Neural progenitor cell (in vitro differentiated cells): ENCODE measurements at places on chromosomes 7 and 10.

- DNase-seq: peak; percentile 78
Measured at GRCh38 chr10:14173706-14174594, 156.8 kb downstream of the FRMD4A start.

- DNase-seq: no peak
Measured at GRCh38 chr7:116570306-116570705, 45.5 kb downstream of the CAV1 start.

DNA sequence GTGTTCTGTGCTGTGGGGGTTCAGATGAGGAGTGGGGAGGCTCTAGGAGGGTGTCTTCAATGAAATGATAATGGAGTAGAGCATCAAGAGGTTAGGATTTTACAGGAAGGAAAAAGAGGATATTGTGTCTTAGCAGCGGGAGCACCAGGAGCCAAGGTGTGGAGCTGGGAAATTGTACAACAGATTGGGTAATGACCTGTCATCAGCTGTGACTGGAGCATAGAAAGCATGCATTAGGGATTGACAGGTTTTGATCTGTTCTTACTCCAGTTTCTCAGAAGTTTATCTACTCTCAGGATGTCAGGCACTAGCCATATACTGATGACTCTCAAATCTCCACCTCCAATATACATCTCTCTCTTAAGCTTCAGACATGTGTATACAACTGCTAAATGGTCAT lies 196.9 kb downstream of the ARHGAP12 start:
- no peak for DNase-seq

DNA sequence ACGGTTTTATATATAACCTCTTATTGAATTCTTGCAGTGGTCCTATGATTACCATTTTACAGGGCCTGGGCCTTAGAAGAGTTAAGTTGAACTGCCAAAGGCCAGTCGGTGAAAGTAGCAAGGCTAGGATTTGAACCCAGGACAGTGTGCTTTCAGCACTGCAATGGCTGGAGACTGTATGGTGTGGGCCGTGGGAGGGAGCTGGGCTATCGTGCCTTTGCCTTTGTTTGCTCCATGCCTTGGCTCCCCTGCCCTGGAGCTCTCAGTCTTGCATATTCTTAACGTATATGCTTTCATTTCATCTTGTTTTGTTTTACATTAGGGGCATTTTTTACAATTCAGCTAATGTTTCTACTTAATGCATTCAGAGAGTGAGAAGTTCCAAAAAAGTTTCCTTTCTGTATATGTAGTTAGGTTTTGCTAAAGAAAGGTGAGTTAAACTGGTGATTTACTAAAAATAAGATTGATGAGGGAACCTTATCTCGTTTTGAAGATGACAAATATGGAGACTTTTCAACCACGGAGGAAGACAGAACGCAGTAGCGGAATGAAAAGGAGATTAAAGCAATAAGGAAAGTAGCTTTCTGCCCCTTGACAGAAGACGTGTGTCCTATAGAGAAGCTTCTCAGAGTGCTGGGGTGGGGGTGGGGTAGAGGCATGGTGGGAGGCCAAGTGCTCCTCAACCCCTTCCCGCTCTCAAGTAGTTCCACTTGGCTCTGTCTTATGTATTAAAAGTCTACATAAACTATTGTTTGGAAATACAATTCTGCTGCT lies 82.5 kb downstream of the RTKN2 start:
- DNase-seq: no peak

GRCh38 chr7:77404641-77405040 lies 11.5 kb downstream of the GSAP start:
- no peak for DNase-seq

GRCh38 chr7:69341288-69341687 lies 257.0 kb upstream of the AUTS2 start:
- DNase-seq: no peak

GRCh38 chr7:132897093-132897687 lies 184.7 kb downstream of the CHCHD3 start:
- DNase-seq: no peak

DNA sequence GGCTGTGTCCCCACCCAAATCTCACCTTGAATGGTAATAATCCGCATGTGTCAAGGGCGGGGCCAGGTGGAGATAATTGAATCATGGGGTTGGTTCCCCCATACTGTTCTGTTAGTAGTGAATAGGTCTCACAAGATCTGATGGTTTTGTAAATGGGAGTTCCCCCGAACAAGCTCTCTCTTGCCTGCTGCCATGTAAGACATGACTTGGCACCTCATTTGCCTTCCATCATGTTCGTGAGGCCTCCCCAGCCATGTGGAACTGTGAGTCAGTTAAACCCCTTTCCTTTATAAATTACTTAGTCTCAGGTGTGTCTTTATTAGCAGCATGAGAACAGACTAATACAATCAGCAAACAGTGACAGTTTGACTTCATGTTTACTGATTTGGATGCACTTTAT lies 14.6 kb upstream of the R3HCC1L start:
- no peak for DNase-seq

GRCh38 chr10:17174626-17175025 lies 26.8 kb downstream of the TRDMT1 start:
- DNase-seq: no peak

GRCh38 chr10:78420946-78421735 lies 387.5 kb downstream of the RPS24 start:
- no peak for DNase-seq

- DNase-seq: no peak
Measured at GRCh38 chr10:121910673-121911420, 17.0 kb downstream of the ATE1 start.

DNA sequence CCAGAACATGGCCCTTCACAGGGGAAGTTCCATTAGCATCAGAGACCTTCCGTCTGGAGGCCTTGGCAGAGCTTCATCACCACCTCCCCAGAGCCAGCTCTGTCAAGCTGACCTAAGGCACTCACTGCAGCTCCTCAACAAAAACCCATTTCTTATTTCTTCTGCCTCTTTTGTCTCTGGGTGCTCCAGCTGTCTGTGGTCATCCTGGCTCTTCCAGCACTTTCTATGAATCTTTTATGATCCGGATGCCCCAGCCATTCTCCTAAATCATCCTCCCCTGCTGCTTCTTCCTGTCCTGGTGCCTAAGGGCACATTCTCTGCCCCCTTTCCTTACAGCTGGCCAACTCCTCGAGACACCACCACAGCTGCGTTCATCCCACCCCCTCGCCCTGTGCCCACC lies 171.7 kb upstream of the INSYN2A start:
- no peak for DNase-seq

DNA sequence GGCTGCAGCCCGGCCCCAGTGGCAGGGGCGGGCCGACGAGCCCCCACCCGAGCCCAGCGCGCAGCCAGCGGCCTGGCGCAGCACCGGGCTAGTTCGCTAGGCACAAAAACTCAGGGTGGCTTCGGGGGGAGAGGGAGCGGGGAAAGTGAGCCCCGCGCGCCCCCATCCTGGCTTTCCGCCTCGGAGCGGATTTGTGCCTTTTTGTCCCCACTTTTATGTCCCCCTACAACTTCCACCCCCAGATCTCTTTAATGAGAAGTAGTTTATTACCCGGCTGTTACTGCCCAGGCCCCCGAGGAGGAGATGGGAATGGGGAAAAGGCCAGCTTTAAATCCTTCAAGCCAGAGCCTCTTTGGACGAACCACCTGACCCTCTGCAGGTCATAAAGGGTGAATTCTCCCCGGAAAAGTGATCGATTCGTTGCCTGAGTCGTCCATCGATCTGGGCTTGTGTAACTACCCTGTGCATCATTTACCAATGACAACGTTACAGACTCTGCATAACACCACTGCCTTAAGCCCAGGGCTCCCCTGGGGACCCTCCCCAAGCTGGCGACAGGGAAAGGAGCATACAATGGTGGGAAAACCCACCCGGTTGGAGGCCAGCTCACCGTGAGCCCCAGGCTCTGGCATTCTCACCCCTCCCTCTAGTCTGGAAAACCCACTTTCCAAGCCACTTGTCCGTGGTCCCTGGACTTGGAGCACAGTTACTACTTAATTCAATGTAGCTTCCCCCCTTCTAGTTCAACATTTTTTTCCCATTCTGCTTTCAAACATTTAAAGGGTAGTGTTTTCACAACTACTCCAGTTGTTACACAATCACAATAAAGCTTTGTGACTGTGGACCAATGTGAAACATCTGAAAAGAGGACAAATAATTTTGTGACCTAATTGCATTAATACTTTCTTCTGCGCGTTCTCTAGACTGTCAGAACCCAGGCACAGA lies 748 bp upstream of the SH3PXD2A start:
- DNase-seq: peak; percentile 49

DNA sequence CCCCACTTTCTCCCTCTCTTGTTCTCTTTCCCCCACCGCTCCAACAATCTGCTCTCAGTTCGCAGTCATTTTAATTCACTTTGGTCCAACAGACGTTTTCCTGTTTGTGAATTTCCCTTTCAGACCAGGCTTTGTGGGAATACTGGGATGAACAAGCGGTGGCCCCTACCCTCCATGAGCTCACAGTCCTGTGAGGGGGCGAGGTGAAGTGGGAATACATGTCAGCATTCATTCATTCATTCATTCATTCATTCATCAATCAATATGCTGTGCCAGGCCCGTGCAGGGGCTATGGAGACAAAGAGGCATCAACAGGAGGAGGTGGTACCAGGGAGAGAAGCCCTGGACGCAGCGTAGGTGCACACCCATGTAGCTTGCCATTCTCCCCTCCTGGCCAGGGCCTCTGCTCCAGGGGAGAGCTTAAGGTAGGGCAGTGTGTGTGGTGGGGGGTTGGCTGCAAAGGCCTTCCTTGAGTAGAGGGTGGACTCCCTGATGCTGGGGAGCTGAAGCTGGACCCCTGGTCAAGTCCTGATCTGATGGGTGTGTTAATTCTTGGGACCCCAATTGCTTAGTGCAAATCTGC lies 16.1 kb downstream of the PRF1 start:
- DNase-seq: no peak

DNA sequence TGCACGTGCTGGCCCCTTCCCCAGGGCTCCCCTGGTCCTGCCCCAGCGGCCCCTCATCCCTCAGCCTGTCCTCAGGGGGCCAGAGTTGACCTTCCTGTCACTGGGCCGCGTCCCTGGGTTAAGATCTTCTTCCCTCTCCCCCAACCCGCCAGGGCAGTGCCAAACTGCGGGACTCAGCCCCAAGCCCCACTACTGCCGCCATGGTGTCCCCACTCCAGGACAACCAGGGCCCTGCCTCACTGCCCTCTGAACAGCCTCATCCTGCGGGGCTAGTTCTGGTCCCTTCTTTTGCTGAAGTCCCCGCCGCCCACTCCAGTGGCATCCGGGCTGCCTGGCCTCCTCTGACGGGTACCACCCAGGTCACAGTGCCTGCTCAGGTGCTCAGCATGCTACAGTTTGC lies 37.5 kb downstream of the UNCX start:
- DNase-seq: no peak

DNA sequence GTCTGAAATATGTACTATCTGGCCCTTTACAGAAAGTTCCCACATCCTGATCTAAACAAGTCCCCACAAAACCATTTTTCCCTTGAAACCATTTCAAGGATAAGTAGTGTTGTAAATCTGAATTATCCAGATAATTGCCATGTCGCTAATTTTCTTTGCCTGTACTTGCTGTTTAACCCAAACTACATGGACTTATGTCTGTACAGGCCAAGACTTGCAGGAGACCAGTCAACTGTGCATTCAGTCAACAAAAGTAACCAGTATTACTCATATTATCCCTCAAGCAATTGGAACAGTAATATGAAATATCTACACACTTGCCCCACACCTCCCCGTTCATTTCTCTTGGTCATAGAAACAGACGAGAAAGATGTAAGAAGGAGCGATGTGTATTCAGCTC lies 347.8 kb upstream of the NFE2L3 start:
- no peak for DNase-seq

DNA sequence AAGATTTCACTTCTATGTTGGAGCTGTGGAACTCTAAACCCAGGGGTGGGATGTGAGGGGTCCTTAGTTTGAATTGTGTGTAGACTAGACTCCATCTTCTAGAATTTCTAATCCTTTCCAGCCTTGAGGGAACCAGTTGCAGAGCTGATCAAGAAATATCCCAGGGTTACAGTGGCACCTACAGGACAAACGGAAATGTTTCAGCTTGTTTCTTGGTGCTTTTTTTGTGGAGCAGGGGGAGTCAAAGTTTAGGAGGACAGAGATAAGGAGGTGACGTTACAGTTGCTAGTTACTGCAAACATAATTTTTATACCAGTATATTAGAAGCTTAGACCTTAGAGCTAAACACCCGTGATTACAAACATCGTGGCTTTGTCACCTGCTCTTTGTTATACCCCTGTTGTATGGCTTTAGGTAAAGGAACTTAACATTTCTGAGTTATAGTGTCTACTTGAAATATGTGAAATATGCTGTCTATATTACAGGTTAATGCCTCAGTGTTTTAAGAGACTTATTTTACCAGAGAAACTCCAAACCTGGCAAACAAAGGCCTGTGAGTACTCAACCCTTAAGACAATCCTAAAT lies 84.5 kb upstream of the DYNC1I1 start:
- DNase-seq: peak; percentile 57

GRCh38 chr7:130276796-130277762 lies 10.4 kb downstream of the CPA2 start:
- no peak for DNase-seq

DNA sequence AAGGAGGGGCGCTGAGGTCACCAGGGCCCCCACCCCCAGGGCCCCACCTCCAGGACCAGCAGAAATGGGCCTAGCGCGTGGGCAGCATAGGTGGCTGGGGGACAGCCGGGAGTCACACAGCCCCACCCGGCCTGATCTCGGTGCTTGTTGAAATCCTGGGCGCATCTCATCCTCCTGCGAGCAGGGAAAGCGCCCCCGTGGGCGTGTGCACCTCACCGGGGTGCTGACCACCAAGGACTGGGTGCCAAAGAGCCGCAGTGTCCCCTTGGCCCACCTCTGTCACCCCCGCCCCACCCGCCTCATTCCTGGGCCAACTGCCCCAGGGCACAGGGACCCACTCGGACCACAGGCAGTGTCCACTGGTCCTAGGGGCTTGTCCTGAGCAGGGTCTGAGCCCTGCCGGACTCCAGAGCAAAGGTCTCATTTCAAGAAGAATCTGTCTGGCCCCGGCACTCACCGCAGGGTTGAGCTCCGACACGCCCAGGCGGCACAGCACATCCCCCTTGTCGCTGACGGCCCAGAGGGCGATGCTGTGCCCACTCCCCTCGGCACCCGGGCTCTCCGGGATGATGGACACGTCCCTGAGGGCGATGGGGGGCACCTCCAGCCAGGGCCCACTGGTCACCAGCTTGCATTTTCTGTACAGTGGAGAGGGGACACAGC lies 11.4 kb downstream of the BHLHA15 start:
- no peak for DNase-seq

DNA sequence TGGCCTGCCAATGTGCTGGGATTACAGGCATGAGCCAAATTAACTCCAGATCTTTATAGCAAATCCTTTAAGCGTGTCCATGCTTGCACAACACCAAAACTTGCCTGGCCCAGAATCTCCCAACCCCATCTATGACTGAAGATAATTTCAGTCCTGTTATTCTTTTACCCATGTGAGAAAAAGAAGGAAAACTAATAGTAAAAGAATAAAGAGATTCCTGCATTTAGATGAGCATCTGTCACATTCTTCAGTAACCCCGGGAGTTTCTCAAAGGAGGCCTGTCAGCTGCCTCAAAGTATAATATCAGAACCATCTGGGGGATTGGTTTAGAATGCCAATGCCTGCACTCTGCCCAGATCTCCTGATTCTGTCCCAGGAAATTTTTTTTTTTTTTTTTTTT lies 158.1 kb upstream of the KMT2E start:
- no peak for DNase-seq
